ENCODE measurements at places on chromosomes 6 and 20.

DNA sequence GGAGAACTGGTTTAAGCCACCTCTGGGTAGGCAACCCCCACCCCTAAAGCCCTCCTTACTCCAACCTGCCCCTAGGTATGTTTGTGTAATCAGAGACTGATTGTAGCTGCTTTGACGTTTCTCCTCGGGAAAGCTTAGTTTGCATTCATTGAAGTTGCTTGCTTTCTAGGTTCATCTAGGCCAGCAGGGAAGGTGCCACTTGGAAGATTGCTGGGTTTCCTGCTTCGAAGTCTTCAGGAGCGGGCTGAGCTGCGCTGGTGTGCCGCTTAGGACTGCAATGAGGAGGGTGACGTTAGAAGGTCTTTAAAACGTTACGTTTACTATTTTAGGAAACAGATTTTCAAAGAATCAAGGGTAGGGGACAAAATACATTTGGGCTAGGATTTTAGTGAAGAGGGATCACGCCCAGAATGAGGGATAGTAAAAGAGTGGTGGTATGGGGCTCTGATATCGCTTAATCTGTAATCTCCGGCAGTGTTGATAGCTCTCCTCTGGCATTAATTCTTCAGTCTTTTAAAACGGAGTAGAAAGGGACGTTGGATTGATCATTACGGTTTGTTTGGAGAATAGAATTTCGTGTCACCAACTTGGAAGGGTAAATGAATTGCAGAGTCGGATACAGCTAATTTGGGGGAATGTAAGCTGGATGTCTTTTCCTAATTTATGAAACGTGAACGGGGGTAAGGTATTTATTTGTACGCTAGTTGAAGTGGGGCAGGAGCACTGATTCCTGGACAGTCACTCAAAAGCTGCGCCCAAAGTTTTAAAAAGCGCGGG lies 92.6 kb upstream of the PRDM1 start:
- no peak for DNase-seq

DNA sequence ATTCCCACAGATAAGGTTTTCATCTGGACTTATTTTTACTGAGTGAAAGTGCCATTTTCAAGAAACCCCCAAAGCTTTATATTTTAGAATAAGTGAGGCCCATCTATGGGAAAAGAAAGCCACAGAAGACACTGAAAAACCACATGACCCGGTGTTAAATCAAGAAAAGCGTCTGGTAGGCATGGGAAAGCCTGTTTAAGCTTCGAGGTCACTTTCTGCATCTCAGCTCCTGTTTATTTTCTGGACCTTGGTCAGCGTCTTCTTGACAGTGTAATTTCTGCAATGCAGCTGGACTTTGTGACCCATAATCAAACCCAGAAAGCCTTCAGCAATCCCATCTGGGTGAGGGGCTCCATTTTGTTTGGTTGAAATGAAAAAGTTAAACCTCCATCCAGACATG lies 59.6 kb upstream of the NEDD9 start:
- DNase-seq: no peak

GRCh38 chr6:52537001-52537753 lies 39.7 kb downstream of the TRAM2 start:
- no peak for DNase-seq

DNA sequence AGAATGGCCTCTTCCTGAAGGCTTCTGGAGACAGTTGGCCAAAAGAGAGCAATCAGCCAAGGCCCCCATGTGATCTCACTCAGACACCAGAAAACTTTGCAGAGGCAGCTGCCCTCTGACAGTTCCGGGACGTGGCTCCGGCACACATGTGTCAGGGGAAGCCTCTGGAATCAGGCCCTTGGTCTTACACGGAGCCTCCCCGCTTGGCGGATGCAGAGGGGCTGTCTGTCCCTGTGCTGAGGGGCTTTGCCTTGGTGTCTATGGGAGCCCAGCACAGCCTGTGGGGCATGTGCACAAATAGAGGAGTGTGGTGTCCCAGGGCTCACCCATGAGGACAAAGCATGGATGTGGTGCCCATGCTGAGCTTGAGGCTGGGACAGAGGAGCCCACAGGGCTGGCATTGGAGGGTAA lies 13.8 kb downstream of the SIGLEC1 start:
- DNase-seq: no peak

DNA sequence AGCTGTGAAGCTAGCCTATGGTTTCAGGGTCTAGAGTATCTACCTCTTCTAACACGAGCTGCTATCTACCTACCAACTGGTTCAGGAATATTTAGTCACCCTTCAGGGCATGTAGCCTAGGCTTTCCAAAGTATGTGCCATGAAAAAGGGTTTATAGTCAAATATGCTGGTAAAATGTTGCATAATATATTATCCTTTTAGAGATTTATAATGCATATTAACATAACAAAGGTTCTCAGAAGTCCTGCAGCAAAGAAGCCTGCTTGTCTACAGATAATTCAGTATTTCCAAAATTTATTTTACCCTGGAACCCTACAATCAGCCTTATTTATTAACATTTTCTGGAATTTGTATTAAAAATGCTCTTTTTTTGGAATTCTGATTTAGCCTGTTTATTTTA lies 56.0 kb downstream of the PRDM13 start:
- no peak for DNase-seq

DNA sequence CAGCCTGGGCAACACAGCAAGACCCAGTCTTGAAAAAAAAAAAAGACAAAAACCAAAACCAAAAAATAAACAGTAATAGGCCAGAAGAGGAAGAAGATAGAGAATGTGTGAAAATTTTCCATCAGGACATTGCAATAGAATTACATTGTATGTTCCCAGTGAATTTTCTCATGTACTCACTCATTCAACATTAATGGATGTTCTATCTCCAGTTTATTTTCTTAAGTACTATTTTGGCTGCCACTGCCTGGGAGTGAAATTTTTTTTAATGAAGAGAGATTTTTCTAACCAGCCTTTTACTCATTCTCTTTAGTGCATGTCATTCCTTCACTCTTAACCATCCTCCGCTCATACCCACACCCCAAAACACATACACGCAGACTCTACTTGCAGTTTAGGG lies 282.8 kb downstream of the ALDH8A1 start:
- DNase-seq: no peak

DNA sequence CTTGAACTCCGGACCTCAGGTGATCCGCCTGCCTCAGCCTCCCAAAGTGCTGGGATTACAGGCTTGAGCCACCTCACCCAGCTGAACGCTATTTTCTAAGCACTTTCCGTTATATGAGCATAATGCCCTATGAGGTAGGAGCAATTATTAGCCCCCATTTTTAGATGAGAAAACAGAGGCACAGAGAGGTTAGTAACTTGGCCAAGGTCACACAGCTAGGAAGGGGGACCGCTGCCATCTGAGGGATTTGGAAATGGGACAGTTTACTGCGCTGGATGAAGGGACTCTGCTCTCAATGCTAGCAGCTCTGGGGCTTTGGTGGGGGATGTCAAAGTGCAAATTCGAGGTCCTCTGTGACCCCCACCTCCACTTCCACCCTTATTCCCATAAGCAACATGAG lies 62.5 kb downstream of the BCAS4 start:
- DNase-seq: no peak
